ENCODE measurements at places on chromosomes 7 and 10.
A peak's percentile ranks its signal among the peaks of the same experiment; 100 is the strongest.

GRCh38 chr7:158414002-158414401 lies 173.6 kb downstream of the PTPRN2 start:
- DNase-seq = peak; percentile 49

DNA sequence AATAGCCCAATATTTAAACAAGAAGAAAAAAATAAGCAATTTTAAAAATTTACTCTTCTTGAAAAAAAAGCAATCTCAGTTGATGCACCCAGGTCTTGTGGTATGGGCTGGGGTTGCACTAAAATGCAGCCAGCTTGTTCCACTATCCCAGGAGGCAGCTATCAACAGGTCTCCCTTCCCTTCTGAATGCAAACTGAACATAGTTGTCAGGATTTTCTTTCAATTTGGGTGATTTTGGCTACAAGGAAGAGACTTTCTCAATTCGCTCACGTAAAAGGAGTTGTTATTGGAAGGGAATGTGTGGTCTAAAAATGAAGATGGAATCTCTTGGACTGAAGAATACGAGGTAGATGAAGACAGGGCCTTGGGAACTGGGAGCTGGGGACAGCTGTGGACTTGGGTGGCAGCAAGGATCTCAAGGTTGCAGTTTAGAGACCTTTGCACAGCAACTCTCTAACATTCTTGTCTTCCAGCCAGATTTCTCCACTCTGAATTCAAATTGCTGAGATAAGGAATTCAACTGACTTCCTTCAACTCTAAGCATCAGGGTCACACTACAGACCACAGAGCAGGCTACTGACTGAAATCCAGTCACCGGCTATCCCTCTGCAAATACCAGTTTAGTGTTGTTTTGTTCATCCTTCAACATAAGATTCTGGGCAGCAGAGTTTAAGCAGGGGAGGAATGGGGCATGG lies 3.1 kb upstream of the TMEM26 start:
- DNase-seq = no peak

- no peak for DNase-seq
Observed at GRCh38 chr7:98568891-98569290, 48.2 kb upstream of the NPTX2 start.

GRCh38 chr7:107995184-107996071 lies 7.5 kb downstream of the LAMB1 start:
- peak; percentile 82 for DNase-seq

- no peak for DNase-seq
Observed at GRCh38 chr10:77371421-77371820, 266.2 kb downstream of the KCNMA1 start.

DNA sequence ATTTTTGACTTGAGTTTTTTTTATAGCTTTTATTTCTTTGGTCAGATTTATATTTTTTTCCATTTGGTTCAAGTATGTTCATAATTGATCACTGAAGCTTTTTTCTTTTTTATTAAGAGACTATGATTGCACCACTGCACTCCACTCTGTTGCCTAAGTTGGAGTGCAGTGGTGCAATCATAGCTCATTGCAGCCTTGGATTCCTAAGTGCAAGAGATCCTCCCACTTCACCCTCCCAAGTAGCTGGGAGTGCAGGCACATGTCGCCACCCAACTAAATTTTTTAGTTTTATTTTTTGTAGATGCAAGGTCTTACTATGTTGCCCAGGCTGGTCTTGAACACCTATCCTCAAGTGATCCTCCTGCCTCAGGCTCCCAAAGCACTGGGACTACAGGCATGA lies 97.7 kb upstream of the KIF5B start:
- DNase-seq = no peak

GRCh38 chr7:29353810-29354209 lies 159.2 kb downstream of the CHN2 start:
- peak; percentile 1 for DNase-seq

DNA sequence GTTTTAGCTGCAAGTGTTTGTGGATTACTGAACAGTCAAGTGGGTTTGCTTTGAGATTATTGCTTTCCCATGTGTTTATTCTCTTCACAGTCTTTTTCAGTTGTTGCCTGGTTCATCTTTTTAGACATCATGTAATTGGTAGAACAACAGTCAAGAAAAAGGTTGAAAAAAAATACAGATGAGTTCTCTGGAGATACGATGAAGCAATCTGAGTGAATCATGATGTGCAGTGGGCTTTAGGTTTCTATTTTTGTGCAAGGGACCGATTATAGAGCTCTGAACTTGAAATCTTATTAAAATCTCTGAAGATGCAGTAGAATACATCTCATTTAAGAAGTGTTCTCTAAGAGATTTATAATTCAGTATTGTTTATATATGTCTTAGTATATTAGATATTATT lies 145.7 kb downstream of the SDK1 start:
- DNase-seq = no peak
